Left renal cortex interstitium (tissue), 4 donors: ENCODE measurements at places on chromosomes 3 and 15.

DNA sequence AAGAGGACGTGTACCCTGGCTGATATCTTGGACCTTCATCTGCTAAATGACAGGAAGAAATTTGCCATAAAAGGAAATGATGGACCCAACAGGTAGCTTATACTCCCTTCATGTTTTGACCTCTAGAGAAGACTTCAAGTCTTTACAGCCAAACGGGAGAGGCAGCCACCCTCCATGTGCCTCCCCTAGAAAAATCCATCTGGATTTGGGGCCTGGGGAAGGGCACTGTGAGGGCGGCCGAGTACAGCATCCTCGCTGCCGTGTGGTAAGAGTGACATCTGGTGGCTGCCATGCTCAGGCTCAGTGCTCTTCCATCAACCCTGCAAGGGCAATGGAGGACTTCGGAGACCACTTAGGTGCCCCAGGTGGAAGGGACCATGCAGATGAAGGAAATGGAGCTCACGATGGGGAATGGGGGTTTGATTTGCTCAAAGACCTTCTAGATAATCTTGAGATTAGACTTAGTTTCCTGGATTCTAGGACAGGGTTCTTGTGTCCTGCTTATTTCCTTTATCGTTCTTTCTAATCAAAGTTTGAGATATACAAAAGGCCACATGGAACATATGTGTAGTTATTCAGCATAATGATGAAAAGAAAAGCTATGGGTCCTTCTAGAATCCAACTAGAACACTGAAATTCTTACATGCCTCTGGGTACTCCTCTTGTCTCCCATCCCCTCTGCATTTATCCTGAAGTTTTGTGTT, 44.4 kb downstream of the AQP9 start:
- DNase-seq: peak; percentile 26

- no peak for DNase-seq
These were observed 10.3 kb downstream of the PFKFB4 start for GRCh38 chr3:48546203-48546829.

DNA sequence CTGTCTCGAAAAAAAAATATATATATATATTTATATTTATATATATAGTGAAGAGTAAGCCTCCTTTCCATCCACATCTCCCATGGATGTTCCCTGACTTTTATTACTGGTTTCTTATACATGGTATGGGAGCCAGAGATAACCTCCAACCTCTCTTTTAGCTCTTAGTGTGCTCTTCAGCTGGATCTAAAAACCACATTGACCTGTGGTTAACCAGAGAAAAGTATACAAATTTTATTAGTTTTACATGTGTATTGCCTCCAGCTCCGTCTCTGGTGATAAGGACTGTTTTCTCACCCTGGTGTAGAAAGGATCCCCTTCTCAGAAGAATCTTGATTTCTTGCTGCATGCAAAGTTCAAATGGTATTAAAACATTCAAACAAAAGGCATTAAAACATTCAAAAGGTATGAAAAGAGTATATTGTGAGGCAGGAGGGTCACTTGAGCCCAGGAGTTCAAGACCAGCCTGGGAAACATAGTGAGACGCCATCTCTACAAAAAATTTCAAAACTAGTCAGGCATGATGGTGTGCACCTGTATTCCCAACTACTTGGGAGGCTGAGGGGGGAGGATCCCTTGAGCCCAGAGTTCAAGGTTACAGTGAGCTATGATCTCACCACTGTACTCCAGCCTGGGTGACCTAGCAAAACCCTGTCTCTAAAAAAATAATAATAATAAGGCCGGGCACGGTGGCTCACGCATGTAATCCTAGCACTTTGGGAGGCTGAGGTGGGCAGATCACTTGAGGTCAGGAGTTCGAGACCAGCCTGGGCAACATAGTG, 13.5 kb upstream of the TTBK2 start:
- no peak for DNase-seq

GRCh38 chr3:49966233-49966942, 26.4 kb downstream of the RBM6 start:
- DNase-seq: no peak

GRCh38 chr3:70989174-70989573, 594.4 kb downstream of the FOXP1 start:
- no peak for DNase-seq

GRCh38 chr3:149243540-149243939, 21.9 kb upstream of the CP start:
- DNase-seq: no peak

- DNase-seq: no peak
These were observed 10.2 kb upstream of the MAPK6 start for GRCh38 chr15:52008698-52009434.

- no peak for DNase-seq
These were observed 7.9 kb downstream of the RAP2B start for GRCh38 chr3:153169793-153170383.

GRCh38 chr15:89998141-89998661, 2.9 kb upstream of the ZNF710 start:
- no peak for DNase-seq

- no peak for DNase-seq
These were observed 13.2 kb upstream of the ANPEP start for GRCh38 chr15:89827829-89828228.

DNA sequence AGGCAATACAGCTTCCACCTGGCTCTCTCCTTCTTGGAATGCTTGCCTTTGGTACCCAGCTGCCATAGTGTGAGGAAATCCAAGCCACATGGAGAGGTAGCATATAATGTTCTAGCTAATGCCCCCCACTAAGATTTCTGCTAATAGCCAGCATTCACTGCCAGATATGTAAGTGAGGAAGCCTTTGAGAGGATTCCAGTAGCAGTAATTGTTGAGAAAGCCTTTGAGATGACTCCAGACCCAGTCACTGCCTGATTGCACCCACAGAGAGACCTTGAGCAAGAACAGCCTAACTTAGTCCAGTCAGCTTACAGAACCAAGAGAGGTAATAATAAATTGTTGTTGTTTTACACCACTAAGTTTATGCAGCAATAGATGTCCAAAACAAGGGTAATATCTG, 63.1 kb downstream of the STRIT1 start:
- no peak for DNase-seq

GRCh38 chr3:100637197-100637631, 27.8 kb downstream of the ADGRG7 start:
- DNase-seq: no peak

- no peak for DNase-seq
These were observed 51.2 kb downstream of the WNT7A start for GRCh38 chr3:13828501-13829265.

- no peak for DNase-seq
These were observed 93.8 kb downstream of the CMSS1 start for GRCh38 chr3:99911433-99911832.

DNA sequence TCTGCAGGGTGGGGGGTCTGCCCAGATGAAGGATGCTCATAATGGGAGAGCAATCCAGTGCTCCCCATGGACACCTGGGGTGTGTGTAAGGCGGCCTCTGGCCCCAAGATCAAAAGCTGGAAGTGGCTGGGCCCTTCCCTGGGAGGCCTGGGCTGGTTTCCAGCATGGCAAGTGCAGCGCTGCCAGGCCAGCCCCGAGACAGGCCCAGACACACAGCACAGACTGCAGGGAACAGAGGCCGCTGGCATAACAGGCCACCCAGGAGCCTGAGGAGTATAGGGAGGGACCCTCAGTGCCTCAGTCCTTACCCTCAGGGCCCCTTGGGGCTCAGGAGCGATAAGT, 10.0 kb downstream of the ITPKA start:
- no peak for DNase-seq

GRCh38 chr3:72961752-72962151, 34.9 kb upstream of the PPP4R2 start:
- DNase-seq: no peak

DNA sequence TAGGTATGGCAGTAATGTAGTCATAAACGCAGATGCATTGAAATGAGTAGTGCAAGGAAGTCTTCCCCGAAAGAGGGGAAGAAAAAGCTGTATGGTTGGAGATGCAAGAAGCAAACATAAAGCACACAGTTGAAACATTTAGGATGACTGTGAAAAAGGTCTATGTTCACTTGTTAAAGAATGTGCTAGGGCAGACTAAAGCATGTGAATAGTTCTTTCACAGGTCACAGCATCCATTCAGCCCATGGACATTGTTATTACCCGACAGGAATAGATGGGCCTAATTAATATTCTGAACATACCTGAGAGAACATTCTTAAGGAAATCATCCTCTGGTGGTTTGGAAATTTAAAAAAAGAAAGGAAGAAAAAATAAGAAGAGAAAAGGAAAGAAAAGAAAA, 595.2 kb downstream of the ZIC1 start:
- no peak for DNase-seq

GRCh38 chr3:139797724-139798343, 120.1 kb upstream of the NMNAT3 start:
- no peak for DNase-seq

DNA sequence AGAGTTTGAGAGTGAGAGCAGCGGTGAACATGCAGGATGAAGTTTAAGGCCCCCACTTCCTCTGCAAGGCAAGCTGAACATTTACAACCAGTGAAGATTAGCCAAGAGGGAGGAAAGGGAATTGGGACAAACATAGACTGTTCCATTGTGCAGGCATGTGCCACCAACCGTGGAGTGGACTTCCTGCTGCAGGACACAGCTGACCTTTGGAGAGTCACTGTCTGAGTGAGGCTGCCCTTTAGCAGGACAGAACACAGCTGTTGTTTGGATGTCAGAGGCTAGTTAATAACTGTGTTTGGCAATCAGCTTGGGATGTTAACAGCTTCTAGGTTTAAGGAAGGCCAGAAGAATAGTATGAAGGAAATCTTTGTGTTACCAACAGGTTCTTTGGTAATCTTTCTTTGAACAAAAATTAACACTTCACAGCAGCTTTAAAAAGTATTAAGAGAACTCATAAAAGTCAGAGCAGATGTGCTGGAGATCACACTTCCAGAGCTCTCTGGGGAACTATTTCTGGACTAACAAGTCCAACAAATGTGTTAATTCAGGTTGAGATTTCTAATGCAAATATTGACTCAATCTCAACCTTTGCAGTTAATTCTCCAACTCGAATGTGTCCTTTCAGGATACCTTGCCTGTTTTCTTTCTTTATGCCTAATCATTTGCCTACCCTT, 31.4 kb downstream of the CTDSPL start:
- DNase-seq: no peak

DNA sequence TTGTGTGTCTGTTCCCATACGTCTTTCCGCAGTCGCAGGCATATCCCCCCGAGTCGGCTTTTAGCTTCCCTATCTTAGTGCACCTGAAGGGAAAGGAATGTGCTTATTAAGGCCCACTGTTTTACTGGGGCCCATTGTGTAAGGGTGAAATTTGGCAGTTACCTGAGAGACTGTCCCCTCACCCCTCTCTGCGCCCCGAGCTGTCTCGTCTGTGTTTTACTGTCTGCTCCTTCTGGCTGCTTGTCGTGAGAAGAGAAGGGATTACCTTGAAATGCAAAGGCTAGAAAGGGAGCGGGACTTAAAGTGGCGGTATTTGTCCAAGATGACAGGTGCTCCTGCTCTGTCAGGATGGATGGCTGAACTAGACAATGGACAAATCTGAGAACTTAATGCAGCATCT, 233.0 kb upstream of the POU1F1 start:
- DNase-seq: no peak

GRCh38 chr3:176896640-176897039, 300.6 kb downstream of the TBL1XR1 start:
- no peak for DNase-seq

GRCh38 chr3:130389743-130390478, 44.4 kb downstream of the COL6A5 start:
- no peak for DNase-seq

- DNase-seq: no peak
These were observed 82.3 kb upstream of the LPP start for GRCh38 chr3:188071636-188072035.

DNA sequence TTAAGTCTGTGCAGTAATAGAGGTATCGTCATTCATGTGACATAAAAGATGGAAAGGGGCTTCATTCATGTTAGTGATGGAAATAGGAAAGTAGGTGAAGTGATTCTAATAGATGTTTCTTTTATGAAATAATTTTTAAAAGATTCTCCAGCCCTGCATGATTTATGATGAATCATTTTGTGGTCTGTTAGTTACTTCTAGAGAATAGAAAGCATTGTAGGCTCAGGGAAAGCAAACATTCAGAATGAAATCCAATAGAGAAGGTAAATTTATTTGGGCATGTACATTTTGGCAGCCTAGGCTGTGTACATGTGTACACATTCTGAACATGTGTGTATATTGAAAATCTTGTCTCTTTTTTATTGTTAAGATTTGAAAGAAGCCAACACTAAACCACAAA, 23.1 kb downstream of the PPARG start:
- no peak for DNase-seq

GRCh38 chr3:122410111-122410510, 5.8 kb downstream of the WDR5B start:
- no peak for DNase-seq

DNA sequence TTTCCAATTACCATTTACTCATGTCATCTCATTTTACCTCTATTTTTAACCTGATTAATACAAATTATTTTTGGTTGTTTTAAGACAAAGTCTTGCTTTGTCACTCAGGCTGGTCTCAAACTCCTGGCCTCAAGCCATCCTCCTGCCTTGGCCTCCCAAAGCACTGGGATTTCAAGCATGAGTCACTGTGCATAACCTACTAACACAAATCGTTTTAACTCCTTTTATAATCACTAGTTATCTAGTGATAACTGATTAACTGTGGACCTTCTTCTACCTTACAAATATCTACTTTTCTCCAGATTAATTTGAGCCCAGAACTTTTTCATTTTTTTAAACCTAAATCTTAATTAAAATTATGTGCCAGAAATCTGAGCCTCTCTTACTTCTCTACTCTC, 4.6 kb downstream of the ATP13A3 start:
- DNase-seq: no peak

- DNase-seq: no peak
These were observed 282.7 kb upstream of the RORA start for GRCh38 chr15:61511756-61512155.

DNA sequence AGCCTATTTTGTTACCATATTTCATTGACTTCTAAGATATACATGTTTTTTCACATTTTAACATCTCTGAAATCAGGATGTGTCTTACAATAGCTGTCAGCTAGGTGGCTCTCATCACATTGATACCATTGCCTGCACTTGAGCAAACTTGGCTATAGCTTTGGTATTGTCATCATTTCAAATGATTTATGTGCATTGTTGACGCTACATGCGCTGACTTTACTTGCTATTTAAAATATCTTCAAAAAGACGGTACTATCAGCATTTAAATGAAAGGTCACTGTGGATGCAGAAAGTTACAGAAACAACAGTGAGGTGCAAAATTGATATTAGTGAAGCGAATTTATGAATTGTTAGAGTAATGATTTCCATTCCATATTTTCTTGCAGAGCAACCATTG, 54.0 kb upstream of the ABHD2 start:
- DNase-seq: no peak

DNA sequence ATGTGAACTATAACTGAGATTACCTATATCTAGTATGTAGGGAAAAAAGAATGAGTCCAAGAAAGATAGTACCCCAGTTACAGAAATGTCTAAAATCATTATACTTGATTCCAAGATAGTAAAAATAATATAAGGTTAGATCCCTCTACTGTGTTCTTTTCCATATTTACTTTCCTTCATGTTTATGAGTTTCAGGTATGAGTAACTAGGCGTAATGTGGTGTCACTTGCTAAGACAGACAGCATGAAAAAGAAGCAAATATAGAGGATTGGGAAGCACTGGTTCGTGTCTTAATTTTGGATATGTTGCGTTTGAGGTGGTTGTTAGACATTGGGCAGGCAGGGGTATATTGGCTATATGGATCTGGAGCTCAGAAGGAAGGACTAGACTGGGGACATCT, 168.1 kb upstream of the PFN2 start:
- no peak for DNase-seq

- no peak for DNase-seq
These were observed 67.4 kb upstream of the MEX3B start for GRCh38 chr15:82113106-82113715.

- no peak for DNase-seq
These were observed 73.0 kb downstream of the KLF13 start for GRCh38 chr15:31399544-31400171.
